ENCODE measurements at places on chromosomes 7 and 10.

GRCh38 chr7:129748356-129749109 is 137.0 kb downstream of the NRF1 start:
- DNase-seq, result no peak

DNA sequence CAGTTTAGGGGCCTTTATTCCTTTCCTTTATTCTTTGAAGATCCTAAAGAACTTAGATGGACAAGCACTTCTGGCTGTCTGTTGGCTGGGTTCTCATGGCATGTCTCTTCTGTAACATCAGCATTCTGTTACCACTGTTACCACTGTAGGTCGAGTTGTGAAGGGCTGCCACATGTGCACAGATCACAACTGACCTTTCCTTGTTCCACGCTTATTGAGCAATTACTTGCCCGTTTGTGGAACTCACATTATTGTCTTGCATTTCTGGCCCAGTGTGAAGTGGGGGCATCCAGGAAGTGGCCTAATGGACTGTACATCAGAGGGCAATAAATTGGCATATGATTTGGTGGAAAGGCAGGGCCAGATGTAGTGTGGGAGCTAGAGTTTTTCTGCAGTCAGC is 23.7 kb downstream of the GBF1 start:
- no peak for DNase-seq

DNA sequence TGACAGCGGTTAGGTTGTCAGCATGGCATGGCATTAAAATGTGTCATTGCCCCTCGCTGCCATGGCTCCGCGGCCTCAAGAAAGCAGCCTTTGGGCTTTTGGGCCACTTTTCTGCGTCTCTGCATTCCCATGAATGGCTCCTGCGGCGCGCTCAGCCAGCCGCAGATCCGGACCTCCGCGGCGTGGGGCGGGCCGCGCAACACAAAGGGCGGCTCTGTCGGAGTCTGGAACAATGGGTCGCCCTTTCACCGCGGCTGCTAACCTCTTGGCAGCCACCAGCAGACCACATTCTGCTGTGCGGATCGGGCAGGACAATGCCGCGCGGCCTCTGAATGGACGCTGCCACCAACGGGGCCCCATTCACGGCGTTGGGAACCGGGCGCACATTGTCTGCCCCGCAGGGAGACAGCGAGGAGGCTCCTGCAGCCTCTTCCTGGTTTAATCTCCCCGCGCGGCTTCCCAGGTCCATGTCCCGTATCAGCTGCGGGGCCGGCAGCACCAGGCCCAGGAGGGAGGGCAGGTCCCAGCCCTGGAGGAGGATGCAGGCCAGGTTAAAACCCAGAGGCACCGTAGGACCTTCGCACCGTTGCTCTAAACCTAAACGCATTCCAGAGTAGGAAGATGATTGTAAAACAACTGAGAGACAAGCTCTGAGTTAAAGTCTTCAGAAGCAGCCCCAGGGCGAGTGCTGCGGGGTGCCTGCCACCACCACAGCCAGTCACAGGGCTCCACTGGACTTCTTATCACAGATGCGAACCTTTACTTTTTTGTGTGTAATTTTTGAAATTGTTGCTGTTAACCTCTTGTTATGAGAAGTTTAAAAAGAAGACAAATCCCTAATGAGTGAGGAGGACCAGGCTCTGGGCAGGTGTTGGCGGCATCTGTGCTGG is 71.6 kb downstream of the NKX6-2 start:
- DNase-seq, result no peak

DNA sequence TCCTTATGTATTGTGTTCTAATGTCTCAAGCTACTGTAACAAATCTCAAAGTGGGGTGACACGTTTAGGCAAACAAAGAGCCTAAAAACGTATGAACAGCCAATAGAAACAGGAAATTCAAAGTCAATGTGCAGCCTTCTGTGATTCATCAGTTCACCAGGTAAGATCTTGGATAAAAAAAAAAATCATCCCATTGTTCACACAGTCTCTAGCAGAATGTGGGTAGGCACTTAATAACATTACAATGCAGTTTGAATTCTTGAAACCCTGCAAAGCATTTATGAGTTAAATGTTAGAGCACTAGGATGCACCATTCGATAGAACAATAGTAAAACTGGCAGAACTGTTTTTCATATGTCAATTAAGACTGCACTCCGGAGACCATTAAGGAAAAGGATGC is 88.2 kb upstream of the HDAC9 start:
- no peak for DNase-seq

DNA sequence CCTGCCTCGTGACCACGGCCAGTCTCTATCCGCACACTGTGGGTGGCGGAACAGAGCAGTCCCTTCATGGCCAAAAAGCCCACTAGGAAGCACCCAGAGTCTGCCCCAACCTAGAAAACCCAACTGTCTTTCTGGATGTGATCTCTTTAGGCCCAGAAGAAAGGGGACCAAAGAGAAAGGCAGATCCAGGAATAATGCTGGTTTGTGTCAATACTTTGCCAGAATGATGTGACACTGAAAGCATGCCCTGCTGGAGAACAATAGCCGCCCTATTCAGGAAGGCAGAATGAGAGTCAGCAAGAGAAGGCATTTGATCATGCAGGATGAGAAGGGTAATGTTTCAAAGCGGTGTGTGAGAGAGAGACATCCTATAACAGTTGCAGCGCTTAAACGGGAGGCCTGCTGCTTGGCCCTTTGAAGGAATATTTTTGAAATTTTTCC is 274.7 kb downstream of the USP6NL start:
- no peak for DNase-seq

DNA sequence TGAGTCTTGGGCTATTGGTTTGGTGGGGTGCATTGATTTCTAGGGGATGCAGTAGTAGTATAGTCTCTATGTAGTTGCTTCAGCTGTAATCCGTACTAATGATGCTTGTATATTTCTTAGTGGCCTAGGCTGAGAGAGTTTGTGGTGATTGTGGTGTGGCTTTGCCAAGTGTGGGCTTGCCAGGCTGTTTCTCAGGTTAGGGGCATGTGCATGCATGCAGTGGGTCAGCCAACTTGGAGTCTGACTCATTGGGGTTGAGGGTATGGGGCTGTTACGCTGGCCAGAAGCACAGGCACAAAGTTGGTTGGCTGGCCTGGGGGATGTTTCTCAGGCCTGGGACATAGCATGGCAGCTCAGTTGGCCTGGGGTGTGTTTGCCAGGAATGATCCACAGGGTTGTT is 25.7 kb upstream of the PLA2G12B start:
- no peak for DNase-seq

GRCh38 chr10:24249829-24250415 is 41.0 kb downstream of the KIAA1217 start:
- DNase-seq, result no peak

Data from NCI-H1092 (cell line).